ENCODE measurements at places on chromosomes 1 and 21.
A peak's percentile ranks its signal among the peaks of the same experiment; 100 is the strongest.

GRCh38 chr1:149995927-149996326 lies 14.6 kb downstream of the OTUD7B start:
- DNase-seq = no peak

- DNase-seq = peak; percentile 93
Observed at GRCh38 chr1:36285443-36286101, 20.6 kb upstream of the SH3D21 start.

- DNase-seq = no peak
Observed at GRCh38 chr1:153428791-153429190, 12.5 kb downstream of the S100A7A start.

GRCh38 chr1:234619794-234620247 lies 9.8 kb upstream of the IRF2BP2 start:
- no peak for DNase-seq

GRCh38 chr1:205775717-205776056 lies 405 bp upstream of the RAB29 start:
- no peak for DNase-seq

Measured in pons (tissue), 1 donor.